Femur (tissue), 1 donor: ENCODE measurements at places on chromosomes 3 and 15.
A peak's percentile ranks its signal among the peaks of the same experiment; 100 is the strongest.

- no peak for DNase-seq
Measured at GRCh38 chr15:34818526-34818925, 23.2 kb upstream of the ACTC1 start.

DNA sequence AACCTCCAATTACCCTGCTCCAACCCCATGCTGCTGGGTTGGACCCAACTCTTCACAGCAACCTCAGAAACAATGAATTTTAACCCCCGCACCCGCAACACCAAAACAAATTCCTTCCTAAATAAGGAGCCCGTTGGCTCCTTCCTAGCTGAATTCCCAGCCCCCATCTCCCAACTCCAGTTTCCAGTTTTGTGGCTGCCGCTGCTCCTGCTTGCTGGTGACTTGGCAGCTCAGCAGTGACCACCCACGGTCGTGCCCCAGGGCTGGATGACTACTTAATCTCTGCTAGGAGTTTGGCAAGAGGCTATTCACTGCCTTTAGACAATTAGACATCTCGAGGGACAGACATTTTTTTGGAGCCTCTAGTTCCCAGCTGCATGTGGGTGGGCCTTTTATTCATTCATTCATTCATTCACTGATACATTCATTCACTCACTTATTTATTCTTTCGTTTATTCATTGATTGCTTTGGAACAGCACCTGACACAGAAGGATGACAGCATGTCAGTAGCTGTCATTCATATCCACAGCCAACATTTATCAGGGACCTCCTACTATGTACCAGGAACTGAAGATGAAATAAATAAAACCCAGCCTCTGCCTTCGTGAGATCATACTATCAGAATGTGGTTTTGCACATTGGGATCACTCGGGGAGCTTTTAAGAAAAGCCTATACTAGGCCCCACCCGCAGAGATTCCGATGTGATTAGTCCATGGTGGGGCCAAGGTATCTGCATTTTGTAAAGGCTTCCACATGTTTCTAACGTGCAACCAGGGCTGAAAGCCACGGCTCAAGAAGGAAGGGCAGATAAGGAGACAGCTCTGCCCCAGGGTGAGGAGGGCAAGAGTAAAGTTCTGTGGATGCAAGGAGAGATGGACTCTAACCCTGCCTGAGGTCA is 256.5 kb downstream of the SHQ1 start:
- peak; percentile 79 for DNase-seq

- DNase-seq: peak; percentile 79
Measured at GRCh38 chr15:99507504-99508310, 58.1 kb upstream of the MEF2A start.

GRCh38 chr3:10758304-10759037 is 57.6 kb upstream of the SLC6A11 start:
- DNase-seq: peak; percentile 62

GRCh38 chr3:25768851-25769250 is 14.4 kb downstream of the NGLY1 start:
- no peak for DNase-seq

DNA sequence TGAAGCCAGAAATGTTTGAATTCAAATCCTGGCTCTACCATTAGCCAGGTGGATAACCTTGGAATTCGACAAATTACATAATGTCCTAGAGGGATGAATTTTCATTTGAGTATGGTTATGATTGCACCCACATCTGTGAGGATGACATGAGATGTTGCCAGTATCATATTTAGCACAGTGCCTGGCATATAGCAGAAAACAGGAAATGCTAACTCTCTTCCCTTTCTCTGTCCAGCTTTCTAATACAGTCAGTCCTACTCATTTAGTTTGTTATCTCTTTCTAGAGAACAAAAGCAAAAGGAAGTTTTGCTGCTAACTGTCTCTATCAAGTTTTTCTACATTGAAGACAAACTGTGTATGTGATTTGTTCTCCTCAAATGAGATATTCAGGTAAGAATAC is 231.7 kb downstream of the CPNE4 start:
- no peak for DNase-seq

DNA sequence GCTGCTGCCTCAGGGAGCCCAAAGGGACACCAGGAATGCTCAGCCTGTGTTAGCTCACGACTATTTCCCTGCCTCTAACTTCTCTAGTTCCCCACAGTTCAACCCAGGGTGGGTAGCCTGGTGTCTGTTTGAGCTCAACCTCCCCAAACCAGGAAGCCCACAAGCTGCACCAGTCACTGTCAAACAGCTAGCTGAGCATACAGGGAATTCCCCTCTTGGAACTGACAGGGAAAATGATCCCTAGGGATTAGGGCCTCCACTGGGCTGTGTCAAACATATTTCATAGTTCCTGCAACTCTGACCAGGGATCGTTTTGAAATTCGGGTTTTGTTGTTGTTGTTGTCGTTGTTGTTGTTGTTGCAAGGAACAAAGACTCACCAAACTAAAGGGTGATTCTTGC is 147.1 kb upstream of the ICE2 start:
- no peak for DNase-seq

GRCh38 chr3:23940775-23941174 is 4.3 kb upstream of the NR1D2 start:
- no peak for DNase-seq
